Mammary epithelial cell (primary cell): ENCODE measurements at places on chromosomes 6 and 20. TPM values are rescaled to one million over a fixed set of nuclear protein-coding genes. Genes with fewer than 3 reads are reported as not detected.

DNA sequence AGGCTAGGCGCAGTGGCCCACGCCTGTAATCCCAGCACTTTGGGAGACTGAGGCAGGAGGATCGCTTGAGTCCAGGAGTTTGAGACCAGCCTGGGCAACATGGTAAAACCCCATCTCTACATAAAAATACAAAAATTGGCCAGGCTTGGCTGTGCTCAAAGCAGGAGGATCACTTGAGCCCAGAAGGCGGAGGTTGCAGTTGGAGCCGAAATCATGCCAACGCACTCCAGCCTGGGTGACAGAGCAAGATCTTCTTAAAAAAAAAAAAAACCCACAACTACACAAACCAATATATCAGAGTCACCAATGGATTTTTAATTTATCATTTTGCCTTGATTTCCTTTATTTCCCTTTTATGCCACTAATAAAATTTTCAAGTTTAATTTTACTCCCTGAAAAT, 9.3 kb downstream of the MAP3K5 start:
- DNase-seq = no peak

GRCh38 chr20:35515949-35516645, 13.4 kb downstream of the C20orf173 start:
- peak; percentile 86 for DNase-seq

DNA sequence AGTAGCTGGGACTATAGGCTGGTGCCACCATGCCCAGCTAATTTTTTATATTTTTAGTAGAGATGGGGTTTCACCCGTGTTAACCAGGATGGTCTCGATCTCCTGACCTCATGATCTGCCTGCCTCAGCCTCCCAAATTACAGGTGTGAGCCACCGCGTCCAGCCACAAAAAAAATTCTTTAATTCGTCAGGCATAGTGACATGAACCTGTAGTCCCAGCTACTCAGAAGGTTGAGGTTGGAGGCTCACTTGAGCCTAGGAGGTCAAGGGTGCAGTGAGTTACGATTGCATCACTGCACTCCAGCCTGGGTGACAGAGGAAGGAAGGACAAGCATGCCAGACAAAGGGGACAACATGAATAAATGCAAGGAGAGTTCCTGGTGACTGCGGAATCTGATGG, 19.5 kb upstream of the ASXL1 start:
- DNase-seq = no peak

GRCh38 chr6:2729921-2730320, 20.8 kb downstream of the MYLK4 start:
- DNase-seq = no peak

- DNase-seq = peak; percentile 90
Measured at GRCh38 chr6:11368760-11369159, 136.3 kb upstream of the NEDD9 start.

GRCh38 chr6:105646391-105646867, 243.5 kb upstream of the PREP start:
- DNase-seq = peak; percentile 68

- no peak for DNase-seq
Measured at GRCh38 chr6:130118236-130118635, 99.9 kb downstream of the L3MBTL3 start.

DNA sequence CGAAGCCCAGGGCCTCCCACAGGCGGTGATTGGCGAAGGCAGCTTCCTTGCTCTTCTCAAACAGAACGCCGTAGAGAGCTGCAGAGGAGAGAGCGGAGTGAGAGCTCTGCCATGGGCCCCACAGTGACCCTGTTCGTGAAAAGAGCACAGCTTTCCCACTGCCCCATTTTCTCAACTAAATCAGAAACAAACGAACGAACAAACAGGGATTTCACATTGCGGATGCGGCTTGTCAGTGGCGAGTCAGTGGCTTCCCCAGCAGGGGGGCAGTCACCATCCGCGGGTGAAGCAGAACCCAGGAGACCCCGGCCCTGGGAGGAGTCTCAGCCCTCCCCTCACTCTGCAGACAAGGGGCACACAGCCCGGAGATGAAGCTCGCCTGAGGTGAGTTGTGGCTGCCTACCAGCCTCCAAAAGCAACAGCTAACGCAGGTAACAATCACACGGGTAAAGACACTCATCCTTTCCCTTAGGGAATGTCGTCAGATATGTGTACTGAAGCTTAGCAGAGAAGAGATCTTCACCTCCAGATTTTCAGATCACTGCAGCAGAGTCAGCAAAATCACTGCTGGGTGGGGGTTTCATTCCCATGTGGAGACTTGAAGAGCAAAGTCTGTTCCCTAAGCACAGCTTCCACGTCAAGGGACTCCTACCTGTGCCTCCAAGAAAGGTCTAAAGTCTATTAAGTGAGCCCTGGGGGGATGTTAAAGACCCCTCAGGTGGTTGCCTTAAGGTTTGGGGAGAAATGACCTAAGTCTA, 51.2 kb upstream of the GPR31 start:
- DNase-seq = no peak

- no peak for DNase-seq
Measured at GRCh38 chr6:119267126-119267905, 82.2 kb downstream of the MAN1A1 start.

GRCh38 chr6:68679399-68679798, 44.3 kb downstream of the ADGRB3 start:
- no peak for DNase-seq

DNA sequence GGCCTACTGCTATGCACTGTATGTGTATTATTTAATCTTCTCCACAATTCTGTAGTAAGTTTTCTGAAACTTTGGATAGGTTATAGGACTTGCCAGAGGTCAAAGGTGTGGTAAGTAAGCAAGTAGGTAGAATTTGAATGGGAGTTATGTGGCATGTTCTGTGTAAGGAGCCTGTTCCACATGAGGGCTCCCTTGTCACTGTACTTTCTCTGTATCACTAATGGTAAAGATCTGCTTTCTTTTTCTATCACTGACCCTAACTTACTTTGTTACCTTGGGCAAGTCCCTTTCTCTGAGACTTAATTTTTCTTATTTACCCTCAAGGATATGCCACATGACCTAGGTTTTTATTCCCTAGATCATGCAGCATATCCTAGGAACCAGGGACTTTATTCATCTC, 50.3 kb downstream of the EIF2S2 start:
- no peak for DNase-seq

DNA sequence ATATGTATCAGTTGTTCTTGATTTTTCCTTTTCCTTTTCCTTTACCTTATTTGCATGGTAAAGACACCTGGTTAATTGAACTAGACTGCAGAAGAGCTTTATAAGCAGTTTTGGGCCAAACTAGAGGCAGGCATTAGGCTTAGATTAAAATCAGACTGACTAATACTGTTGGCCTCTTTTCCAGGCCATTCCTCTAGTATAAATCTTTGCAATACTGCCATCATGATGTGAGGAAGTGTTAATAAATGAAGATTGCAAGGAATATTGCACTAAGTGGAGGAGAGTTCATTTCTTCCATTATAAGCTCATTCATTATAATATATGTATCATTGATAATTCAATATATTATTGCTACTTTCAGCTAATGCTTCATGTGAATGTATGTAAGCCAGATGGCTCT, 163.8 kb downstream of the MMUT start:
- peak; percentile 24 for DNase-seq

- peak; percentile 6 for DNase-seq
Measured at GRCh38 chr20:12660918-12661317, 347.9 kb upstream of the SPTLC3 start.

- DNase-seq = no peak
Measured at GRCh38 chr20:36549942-36550789, 8.8 kb downstream of the MYL9 start.

GRCh38 chr20:10532361-10532760, 97.3 kb downstream of the SLX4IP start:
- DNase-seq = no peak

- peak; percentile 55 for DNase-seq
Measured at GRCh38 chr20:21505161-21505809, 8.6 kb downstream of the NKX2-2 start.

DNA sequence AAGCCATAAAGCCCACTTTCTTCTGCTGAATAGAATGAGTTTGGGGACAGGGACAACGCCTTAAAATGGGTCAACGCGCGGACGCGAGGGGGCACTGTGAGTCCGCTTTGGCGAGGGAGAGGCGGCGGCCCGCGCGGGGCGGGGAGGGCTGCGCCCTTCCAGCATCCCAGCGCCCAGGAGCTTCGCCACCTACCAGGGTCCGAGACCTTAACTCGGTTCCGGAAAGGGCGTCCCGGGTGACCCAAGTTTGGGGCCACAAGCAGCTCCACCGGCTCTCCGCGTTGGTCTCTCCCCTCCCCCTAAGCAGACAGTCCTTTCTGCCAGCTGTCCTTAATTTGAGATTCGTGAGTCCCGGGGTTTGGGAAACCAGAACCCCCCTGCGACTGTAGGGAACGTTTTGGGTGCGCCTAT, 1.8 kb upstream of the SAMD5 start:
- peak; percentile 39 for DNase-seq

- DNase-seq = peak; percentile 49
Measured at GRCh38 chr6:112049026-112049799, 4.7 kb upstream of the CCN6 start.

- peak; percentile 76 for DNase-seq
Measured at GRCh38 chr6:1770968-1771723, 161.4 kb downstream of the FOXC1 start.

DNA sequence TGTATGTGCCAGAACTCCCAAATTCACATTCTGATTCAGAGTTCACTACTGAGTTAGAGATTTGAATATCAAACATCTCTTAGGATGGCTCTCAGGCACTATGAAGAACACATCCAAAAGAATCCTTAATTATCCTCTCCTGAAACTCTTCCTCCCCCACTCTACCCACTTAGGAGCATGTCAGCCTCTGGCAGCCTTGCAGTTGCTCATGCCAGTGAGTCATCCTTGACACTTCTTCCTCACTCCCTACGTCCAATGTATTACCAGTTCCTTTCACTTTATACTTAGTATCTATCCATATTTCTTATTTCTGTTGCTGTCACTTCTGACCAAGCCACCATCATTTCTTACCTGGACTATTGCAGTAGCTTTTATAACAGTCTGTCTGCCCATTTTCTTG, 192.0 kb upstream of the IMPG1 start:
- peak; percentile 1 for DNase-seq

- no peak for DNase-seq
Measured at GRCh38 chr6:49543087-49543858, 7.2 kb upstream of the C6orf141 start.

- no peak for DNase-seq
Measured at GRCh38 chr20:37727957-37728634, 34.3 kb downstream of the CTNNBL1 start.

- DNase-seq = peak; percentile 76
Measured at GRCh38 chr6:108609276-108609769, 48.6 kb downstream of the FOXO3 start.

GRCh38 chr6:44104481-44105021, 22.7 kb downstream of the MRPL14 start:
- DNase-seq = no peak

GRCh38 chr6:11374036-11375010, 141.9 kb upstream of the NEDD9 start:
- DNase-seq = no peak

- DNase-seq = no peak
Measured at GRCh38 chr6:23977706-23978105, 148.3 kb upstream of the NRSN1 start.

- peak; percentile 42 for DNase-seq
Measured at GRCh38 chr6:6645261-6645917, 56.9 kb downstream of the LY86 start.

DNA sequence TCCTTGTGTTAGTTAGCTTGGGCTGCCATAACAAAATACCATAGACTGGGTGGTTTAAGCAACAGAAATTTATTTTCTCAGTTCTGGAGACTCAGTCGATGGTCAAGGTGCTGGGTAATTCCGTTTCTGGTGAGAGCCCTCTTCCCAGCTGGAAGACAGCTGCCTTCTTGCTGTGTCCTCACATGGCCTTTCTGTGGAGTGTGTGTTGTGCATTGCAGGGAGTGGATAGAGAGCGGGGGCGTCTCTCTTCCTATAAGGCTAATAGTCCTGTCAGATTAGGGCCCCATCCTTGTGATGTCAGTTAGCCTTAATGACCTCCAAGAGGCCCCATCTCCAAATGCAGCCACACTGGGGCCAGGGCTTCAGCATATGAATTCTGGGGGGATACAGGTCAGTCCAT, 19.2 kb downstream of the CHMP4B start:
- DNase-seq = no peak

DNA sequence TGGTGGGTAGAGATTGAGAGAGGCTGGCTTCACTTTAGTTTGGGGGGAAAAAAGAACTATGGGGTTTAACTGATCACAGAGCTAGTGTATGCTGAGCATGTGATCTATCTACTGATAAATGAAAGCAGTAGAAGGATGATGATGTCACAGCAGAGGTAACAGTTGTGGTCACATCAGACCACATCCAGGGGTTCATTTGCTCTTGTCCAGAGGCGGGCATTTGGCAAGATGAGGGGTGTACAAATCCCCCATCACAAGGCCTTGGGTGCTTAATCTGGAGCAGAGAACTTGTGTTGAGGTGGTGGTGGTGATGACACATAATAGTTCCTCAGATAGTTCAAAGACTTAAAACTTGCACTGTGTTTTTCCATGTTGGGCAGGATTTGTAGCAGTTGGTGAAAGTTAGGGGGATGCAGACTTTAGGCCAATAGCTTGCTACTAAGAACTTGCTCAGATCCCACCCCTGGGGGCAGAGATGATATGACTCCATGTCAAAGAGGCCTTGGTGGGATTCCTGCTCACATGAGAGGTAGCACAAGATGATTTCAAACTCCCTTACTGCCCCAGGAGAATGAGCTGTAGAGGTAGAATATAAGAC, 63.4 kb downstream of the PRDM1 start:
- DNase-seq = no peak

GRCh38 chr20:25223179-25223661, 24.7 kb upstream of the PYGB start:
- DNase-seq = peak; percentile 99

GRCh38 chr6:128129679-128130078, 228.8 kb upstream of the THEMIS start:
- DNase-seq = no peak

GRCh38 chr20:10832141-10832540, 158.3 kb upstream of the JAG1 start:
- peak; percentile 59 for DNase-seq

GRCh38 chr6:7502743-7503142, 38.7 kb upstream of the DSP start:
- no peak for DNase-seq

Gene TMEM217
- 1.7 and 2.7 TPM in 2 replicates for total RNA-seq

Gene TOX2
- total RNA-seq = 5.0 and 9.1 TPM in 2 replicates

Gene TBX18
- 0.19 TPM in 1 of 2 replicates, not detected in the other for total RNA-seq

Gene FOXQ1
- 0.92 and 2.3 TPM in 2 replicates for total RNA-seq

Gene CDSN
- total RNA-seq = 0.29 and 0.80 TPM in 2 replicates

Gene TDP2
- 16.3 TPM for total RNA-seq

Gene VSX1
- not detected in 2 replicates for total RNA-seq

Gene KCNK15
- total RNA-seq = 1.0 TPM

Gene HLA-DMB
- not detected for total RNA-seq

Gene MAFB
- 0.47 and 0.86 TPM in 2 replicates for total RNA-seq

Gene TFAP2D
- total RNA-seq = not detected in 2 replicates

Gene FAM217A
- total RNA-seq = not detected in 2 replicates

Gene GNAS-AS1
- 0.13 and 0.73 TPM in 2 replicates for total RNA-seq

Gene WASF1
- 14.7 TPM for total RNA-seq

Gene IDH3B
- total RNA-seq = 50.0 TPM

Gene CD109
- total RNA-seq = 82.5 and 82.6 TPM in 2 replicates

Gene MUCL3
- not detected for total RNA-seq

Gene TP53TG5
- not detected for total RNA-seq

Gene ANGPT4
- not detected for total RNA-seq

Gene RBBP8NL
- total RNA-seq = 0.14 TPM in 1 of 2 replicates, not detected in the other
